ENCODE measurements at places on chromosomes 4 and X.

DNA sequence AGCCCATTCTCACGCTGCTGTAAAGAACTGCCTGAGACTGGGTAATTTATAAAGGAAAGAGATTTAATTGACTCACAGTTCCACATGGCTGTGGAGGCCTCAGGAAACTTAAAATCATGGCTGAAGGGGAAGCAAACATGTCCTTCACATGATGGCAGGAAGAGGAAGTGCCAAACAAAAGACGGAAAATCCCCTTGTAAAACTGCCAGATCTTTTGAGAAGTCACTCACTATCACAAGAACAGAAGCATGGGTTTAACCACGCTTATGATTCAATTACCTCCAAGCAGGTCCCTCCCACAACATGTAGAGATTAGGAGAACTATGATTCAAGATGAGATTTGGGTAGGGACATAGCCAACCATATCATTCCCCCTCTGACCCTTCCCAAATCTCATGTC lies 335.5 kb downstream of the IL15 start:
- no peak for DNase-seq

DNA sequence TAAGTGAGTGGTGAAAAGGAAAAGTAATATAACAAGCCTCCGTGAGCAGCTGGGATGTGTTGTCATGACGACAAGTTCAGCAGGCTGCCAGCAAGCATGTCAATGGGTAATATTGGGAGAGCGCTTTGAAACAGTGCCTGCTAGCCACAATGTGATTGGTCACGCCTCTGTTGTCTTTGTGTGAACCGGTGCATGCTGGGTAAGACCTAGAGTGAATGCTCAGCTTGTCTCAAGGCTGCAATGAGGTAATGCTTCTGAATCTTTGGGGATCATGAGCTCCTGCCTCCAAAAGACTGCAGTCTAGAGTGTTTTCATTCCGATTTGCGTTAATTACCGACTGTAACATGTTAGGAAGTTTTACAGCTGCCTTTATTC lies 54.9 kb downstream of the STOX2 start:
- DNase-seq = no peak

- DNase-seq = no peak
Measured at GRCh38 chrX:108235986-108236385, 144.4 kb downstream of the ATG4A start.

- DNase-seq = no peak
Measured at GRCh38 chr4:139822391-139822790, 156.8 kb downstream of the MGST2 start.

- no peak for DNase-seq
Measured at GRCh38 chr4:18815081-18815778, 793.7 kb upstream of the LCORL start.

DNA sequence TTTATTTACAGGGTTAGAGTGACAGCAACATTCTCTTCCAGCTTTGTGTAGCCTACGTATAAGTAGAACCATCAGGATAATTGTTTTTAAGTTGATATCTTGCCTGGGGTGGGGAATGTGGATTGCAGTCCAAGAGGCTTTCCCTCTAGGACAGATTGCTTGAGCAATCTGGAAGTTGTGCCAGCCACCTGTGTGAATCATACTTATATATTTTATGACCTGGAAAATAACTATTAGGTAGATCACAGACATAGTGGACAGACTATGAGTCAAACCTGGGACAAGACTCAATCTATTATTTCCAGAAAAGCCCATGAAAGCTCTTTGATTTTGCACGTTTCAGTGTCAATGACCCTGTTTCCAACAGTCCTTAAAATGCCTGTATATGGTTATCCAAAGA lies 98.9 kb downstream of the TLL1 start:
- no peak for DNase-seq

DNA sequence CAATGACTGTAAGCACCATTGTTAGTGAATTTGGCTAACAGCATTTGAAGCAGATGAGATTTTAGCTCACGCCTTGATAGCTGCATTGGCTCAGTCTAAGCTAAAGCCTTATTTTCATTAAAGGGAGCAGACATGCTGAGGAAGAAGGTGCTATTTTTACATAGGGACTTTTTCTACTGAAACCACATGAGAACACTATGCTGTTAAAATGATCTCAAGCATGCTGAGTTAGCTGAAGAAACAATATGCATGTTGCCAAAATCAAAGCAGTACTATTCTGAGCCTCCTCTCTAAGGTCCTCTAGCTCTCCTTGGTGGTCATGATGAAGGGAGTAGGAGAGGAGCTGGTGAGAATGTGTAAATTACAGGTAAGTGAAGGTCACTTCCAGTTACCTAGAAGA lies 134.4 kb upstream of the JADE1 start:
- no peak for DNase-seq

- no peak for DNase-seq
Measured at GRCh38 chr4:164734484-164734883, 19.4 kb upstream of the SMIM31 start.

DNA sequence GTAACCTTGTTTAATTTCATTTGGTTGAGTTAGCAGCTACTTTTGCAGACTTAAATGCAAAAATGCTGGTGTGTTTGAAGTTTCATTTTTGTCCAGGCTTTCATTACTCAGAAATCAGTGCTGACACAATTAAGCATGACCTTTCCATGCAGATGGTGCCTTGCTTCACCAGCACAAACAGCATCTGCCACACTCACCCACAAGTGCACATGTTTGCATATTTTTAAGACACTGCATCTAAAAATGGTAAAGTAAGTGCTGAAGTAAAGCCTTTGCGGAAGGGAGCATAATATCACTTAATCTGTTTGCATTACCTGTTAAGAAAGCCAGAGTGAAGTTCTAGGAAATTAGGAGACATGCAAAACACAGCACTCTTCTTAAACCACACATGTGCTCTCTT lies 7.3 kb upstream of the DAPP1 start:
- DNase-seq = no peak

- DNase-seq = no peak
Measured at GRCh38 chr4:3768842-3769641, 2.9 kb downstream of the ADRA2C start.

- no peak for DNase-seq
Measured at GRCh38 chr4:142886566-142886965, 40.5 kb upstream of the INPP4B start.

DNA sequence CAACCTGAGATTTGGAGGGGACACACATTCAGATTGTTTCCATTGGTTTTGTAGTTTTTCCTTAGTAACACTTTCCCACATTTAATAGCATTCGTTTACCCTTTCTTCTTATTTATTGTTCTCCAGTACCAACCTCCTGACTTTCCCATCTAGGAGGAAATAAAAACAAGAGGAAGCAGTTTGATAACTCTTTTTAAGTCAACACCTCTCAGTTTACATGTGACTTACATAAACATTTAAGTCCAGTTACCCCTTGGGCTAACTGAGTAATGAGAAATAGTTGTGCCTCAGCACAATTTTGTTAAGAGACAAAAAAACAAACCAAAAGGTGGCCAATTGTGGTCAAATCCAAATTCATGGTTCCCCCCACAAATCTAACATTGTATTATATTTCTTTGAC lies 34.8 kb downstream of the PHOX2B start:
- DNase-seq = no peak

GRCh38 chr4:11326021-11326420 lies 102.7 kb downstream of the HS3ST1 start:
- DNase-seq = no peak

- DNase-seq = no peak
Measured at GRCh38 chrX:15059474-15059873, 186.3 kb downstream of the MOSPD2 start.

DNA sequence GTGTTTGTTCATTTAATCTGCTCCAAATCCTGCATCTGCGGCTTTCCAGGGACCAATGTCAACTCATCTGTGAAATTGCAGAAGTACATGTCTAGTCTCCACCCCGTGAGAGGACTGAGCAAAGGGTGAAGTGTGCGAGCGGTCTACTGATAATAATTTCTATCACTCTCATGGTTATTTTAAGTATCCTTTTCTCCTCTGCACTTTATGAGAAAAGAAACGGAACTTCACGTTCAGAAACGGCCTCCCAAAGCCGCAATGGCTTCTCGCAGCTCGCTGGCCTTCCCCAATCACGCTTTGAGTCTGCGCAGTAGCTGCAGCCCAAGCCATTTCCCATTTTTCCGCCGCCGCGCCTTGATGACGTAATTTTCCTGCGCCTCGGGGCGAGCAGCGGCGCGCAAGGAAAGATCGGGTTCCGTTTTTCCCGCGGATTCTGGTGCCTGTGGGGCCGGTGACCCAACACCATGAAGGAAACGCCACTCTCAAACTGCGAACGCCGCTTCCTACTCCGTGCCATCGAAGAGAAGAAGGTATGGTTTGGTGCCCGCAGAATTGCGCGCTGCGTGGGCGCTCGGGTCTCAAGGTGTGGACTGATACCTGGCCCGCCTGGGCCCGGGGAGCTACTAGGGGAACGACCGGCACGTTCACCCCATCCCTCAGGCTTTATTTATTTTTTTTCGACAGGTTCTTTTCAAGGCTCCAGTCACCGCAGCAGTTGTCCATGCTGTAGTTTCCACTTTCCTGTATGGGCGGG lies at the start of gene EXOSC9:
EXOSC9 (plus strand) TSS at position 363 of the 754 bp plus-strand sequence; CDS start at position 465, 102 bp downstream.
- peak; percentile 33 for DNase-seq

- no peak for DNase-seq
Measured at GRCh38 chrX:148282504-148282903, 217.9 kb upstream of the AFF2 start.

DNA sequence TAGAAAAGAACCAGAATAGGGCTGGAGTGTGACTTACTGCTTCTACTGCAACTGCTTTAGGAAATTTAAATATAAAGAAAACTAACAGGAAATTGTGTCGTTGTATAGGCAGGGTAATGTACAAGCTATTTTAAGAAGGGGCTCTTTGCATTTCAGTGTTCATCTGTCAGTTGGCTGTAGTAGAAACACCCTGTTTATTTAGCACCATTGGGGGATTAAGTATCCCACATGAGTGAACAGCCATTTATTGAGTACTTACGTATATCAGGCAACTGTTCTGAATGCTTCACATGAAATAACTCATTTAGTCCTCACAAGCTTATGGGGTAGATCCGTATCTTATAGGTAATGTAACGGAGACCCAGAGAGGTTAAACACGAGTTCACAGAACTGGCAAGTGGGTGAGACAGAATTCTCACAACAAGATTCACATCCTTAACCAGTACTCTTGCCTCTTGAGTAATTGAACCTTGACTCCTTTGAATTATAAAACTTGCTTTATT lies 23.9 kb downstream of the STIM2 start:
- no peak for DNase-seq

- no peak for DNase-seq
Measured at GRCh38 chr4:181611033-181611711, 632.0 kb upstream of the TENM3 start.

DNA sequence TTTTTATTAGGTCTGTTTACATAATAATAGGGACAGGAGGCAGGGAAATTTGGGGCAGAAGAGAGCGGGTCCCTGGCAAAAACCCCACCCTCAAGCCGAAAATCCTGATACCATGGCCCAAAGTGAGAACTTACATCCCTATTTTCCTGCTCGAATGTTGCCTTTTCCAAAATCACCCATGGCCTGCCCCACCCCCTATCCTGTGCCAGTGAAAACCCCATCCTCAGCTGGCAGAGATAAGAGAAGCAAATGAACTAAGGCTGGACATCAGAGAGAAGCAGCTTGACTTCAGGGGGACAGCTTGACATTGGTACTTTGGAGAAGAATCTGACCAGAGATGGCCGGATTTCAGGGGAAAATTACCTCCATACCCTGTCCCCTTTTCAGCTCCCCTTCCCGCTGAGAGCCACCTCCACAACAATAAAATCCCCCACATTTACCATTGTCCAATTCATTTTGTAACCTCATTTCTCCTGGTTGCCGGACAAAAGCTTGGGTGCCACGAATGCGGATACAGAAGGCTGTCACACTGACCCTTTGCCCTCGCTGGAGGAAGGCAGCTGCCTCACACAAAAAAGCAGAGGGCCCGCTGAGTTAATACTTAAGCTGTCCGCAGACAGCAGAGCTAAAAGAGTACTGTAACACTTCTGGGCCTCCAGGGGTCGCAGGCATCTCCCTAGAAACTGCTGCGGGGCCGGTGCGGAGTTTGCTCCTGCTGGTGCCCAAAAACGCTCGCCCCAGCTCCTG lies 196.2 kb downstream of the SNCA start:
- no peak for DNase-seq

- DNase-seq = no peak
Measured at GRCh38 chr4:6885953-6886557, 23.6 kb upstream of the TBC1D14 start.

DNA sequence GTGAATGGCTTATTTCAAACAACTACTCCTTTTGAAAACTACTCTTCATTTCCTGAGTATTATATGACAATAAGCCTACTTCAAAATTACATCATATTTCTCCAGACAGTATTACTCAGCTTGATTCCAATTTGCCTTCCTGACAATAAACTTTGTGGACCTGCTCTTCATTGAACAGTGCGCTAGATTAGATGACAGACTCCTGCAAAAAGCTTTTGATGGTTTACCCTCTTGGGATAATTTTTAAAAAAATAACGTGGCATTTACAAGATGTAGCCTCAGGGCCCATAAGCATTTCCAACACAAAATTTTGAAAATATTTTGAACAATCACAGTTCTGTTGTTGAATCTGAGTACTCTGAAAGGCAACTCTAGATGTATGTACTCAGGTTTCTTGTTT lies 25.9 kb downstream of the MGAT4D start:
- no peak for DNase-seq

DNA sequence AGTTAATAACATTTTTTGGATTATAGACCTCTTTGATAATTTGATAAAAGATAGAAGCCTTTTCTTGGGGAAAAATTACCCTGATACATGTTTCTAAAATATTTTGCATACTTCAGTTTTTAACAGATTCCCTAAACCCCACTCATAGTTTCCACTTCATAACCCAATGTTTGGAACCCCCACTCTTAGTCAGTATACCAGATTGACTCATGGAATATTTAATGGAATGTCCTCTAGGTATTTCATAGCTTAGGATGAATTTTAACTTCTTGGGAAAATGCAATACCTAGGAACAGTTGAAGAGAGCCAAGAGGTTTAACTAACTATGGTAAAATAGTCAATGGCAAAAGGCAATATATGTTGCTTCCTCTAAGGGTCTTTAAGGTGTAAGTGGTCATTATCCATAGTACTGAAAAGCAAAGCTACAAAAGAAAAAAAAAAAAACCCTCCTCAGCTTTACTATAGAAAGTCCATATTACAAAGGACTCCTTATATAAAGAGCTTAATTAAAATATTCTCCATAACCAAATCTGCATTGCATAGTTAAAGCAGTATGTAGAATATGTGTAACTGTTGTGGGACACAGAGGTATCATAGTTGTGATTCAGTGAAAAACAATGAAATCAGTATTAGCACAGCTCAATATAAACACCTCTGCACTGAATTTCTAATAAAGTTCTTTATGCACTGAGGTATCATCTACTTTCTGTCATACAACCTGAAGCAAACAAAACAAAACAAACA lies 159.9 kb downstream of the PCDH7 start:
- no peak for DNase-seq

GRCh38 chrX:261919-262352 lies 19.2 kb upstream of the PLCXD1 start:
- DNase-seq = no peak

GRCh38 chr4:6350646-6351045 lies 81.0 kb downstream of the WFS1 start:
- DNase-seq = no peak
